ENCODE measurements at places on chromosomes 7 and 10.

DNA sequence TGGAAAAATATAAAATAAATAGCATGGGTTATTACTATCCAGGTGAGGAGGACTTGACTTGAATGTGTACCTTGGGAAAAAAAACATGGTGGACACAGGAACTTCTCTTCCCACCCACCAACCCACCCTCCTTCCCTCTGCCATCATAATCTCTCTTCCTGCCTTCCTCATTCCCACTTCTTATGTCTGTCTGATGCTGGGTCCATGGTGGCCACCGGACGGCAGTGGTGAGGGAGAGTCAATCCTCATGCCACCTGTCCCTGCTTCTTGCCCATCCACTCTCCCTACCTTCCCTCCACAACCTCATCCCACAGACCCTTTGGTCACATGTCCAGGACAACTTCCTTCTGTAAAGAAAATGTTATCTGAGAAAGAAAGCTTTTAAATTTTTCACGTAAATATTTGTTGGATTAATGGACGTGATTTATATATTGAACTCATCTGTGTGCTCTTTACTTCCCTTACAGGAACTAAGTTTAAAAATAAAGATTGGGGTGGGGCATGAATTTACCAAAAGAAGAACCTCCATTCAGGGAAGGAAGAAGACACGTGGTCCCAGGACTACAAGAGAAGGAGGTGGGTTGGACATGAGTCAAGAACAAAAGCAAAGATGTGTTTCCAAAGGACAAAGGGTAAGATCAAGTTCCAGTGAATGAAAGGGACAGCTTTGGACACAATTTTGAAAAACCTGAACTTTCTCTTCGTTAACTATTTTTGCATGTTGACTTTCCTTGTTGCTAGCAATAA is 104.5 kb downstream of the PIP4K2A start:
- DNase-seq: no peak

DNA sequence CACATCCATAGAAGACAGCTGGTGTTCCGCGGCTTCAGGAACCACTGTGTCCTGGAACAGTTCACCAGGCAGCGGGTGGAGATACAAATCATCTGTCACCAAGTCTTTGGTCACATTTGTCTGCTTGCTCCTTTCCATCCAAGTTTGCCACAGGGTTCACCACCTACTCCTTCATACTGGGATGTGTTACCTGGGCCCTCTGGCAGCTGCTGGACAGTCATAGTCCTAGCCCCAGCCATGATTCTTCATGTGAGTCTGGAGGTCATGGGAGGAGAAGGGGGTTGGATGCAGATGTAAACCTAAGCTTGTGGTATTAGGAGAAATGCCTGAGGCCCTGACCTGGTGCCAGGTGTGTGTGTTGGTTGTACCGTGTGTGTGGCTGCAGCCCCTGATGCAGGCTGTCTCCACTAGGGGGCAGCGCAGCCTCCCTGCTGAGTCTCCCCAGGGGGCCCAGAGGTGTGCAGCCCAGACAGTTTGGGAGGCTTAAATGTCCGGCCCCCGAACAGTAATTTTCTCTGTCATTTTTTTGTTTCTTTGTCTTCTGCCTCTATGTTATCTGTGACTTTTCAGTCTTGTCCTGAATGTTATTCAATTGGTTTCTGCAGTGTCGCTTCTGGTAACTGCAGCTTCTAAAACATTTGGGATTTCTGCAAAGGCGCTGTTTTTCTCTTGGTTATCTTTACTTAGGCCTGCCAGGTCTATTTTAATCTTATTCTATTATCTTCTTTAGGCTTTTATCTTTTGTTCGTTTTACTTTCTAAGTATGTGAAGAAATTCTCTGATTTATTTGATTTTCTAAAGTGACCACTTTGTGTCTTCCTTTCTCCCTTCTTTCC is 14.8 kb downstream of the NPS start:
- peak; percentile 54 for DNase-seq

GRCh38 chr10:104664205-104664604 is 23.1 kb downstream of the SORCS3 start:
- peak; percentile 65 for DNase-seq

DNA sequence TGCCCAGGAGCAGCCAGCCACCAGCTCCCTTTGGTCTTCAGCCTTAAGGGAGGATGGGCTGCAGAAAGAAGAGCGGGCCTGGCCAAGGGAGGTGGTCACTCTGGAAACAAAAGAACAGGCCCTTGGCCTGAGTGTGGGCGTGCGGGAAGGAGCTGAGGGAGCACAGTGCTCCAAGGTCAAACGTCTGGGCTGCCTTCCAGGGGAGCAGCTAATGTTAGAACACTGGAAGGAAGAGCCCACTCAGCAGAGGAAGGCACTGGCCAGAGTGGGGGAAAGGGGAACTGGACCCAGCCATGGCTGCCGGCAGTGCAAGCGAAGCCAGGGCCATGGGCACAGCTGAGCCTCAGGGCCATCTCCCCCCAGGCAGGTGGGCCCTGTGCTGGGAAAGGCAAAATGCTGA is 42.7 kb downstream of the FAM53B start:
- no peak for DNase-seq

- DNase-seq: no peak
These were observed 84.7 kb upstream of the PLXDC2 start for GRCh38 chr10:19731560-19731959.

DNA sequence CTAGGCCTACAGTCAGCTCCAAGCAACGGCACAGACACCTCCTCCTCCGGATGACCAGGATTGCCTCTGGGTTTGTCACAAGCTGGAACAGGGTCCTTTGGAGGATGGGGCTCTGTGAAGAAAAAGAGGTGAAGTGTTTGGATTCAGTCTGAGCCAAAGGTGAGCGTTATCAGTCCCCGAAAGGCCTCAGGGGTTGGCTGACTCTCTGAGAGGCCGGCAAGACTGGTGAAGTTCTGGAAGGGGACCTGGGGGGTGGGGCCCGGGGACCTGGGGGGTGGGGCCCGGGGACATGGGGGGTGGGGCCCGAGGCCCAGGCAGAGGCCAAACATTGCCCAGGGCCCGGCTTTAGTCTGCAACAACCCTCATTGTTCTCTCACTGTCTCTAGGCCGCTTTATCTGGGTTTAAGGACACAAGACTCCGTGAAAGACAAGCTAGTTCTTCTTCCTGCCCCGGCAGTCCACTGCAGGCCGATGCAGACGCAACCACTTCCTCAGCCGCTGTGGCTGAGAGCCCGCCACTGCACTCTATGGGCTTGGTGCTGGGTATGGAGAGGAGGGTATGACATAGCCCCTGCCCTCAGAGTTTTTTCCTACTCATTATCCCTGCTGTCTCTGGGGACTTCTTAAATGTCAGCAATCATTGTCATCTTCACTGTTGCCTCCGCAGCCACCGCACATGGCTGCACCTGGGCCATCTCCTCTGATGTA is 27.4 kb upstream of the PSAP start:
- no peak for DNase-seq

DNA sequence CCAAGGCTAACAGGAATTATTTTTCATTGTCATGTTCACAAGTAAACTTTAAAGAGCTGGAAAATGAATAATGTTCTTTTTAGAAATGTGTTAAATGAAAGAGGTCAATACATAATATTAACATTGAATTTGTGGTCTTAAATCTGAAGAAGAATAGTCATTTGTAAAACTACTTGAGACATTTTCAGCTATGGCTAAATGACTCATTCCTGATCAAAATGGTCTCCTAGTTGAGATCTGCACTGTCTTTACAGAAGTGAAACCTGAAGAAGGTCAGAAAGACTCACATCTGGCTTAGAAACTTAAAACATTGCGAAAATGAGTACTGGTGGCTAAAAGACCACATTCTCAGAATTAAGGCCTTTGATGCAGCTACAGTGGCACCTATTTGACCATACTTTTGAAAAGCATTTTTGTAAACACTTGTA is 5.9 kb downstream of the PIK3CG start:
- DNase-seq: peak; percentile 10

GRCh38 chr10:101818872-101819633 is 809 bp upstream of the OGA start:
- no peak for DNase-seq

- no peak for DNase-seq
These were observed 188.7 kb upstream of the KAT6B start for GRCh38 chr10:74637685-74638084.

- no peak for DNase-seq
These were observed 74.6 kb downstream of the FAM13C start for GRCh38 chr10:59287587-59288255.

DNA sequence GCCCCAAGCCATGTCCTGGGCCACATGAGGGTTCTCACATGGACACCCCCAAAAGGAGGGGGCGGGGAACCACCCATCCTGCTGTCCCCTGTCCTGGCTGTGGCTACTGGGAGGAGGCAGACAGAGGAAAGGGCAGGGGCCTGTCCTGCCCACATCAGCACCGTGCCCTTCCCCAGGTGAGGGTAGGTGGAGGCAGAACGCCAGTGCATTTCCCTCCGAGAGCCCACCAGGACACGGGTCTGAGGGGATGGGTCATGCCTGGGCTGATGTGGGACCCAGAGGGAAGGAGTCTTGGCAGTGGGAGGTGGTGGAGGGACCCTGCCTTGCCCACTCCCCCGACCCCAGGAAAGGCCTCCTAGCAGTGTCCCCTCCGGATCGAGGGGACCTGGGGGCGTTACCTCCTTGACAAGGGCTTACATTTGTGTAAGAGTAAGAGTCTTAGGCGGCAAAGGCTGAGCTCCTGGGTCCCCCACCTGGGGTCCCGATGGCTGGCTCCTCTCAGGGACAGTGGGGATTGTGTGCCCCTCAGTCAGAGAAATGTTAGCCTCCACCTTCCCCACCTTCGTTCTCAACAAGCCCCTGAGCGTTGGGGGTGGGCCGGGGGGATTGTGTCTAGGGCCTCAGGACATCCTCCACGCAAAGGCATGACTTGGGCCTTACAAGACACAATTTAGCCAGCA is 6.1 kb downstream of the CRYGN start:
- no peak for DNase-seq

DNA sequence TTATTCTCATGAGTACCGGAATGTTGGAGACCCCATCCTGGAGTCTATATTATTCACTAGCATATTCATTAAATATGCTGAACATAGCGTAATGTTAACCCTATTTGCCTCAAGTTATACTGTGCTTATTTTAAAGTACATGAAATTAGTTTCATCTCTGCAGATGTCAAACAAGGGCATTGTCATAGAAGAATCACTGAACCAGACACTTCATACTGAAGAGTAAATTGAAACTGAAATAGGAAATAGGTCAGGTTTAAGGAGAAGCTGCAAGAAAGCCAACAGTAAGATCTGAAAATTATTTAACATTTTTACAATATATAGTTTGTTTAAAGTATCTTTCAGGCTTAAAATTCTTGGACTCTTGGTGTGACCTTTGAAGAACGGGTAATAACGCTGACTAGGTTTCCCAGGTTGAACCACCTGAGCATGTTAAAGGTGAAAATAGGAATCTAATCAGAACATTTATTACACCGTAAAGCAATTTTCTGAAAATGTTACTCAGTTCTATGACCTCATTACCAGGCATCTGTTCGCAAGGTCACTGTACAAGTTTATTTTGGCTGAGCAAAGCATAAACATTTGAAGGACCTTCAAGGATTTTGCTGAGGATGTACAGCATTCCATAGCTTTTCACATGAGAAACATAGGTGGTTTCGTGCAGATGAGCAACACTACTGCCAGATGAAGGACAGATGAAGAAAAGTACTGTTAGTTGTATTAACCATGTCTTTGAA is 82.7 kb downstream of the REEP3 start:
- no peak for DNase-seq

GRCh38 chr7:91353848-91354247 is 89.6 kb downstream of the FZD1 start:
- peak; percentile 55 for DNase-seq

GRCh38 chr10:23070913-23071218 is 24.5 kb upstream of the MSRB2 start:
- DNase-seq: no peak

DNA sequence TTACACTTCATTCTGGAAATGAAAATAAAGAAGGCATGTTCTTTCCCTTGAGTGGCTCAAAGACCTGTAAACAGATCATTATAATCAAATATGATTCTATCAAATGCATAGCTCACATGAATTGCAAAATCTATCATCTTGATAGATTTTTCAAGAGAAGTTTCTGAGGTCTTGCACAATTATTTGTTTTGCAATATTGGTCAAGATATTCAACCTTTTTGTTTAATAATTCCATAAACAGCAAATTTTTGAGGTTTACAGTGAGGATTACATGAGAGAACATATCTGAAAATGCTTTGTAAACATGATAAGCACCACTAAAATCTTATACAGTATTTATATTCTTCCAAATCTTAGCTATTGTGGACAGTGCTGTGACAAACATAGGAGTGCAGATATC is 160.8 kb downstream of the HDAC9 start:
- no peak for DNase-seq

DNA sequence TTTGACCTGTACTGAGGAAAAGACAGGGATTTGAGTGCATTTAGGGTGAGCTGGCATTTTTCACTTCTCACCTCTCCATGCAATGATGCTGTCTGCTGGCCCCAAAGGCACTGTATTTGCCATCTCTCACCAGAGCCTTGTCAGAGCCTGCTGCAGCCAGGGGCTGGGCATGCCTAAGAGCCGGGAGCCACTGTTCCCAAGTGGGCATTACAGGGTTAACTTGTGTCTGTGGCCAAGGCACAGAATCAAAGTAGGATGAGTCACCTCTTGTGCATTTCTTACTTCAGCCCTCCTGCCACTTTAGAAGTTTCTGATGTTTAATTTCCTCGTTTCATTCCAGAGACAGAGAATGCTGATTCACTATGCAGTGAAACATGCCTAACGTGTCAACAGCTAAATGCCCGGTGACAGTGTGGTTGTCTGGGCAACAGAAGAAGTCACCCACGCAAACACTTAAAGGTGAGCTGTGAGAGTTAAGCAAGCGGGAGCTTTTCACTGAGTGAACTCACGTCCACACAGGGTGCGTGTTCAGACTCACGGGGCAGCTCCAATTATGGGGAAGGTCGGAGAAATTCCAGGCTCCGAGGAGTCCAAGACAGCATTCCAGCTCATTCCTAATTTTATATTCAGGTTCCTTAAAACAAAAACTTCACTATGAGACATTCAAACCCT is 57.1 kb upstream of the IGFBP3 start:
- peak; percentile 100 for DNase-seq

- no peak for DNase-seq
These were observed at the start of gene TLX1 for GRCh38 chr10:101130984-101131961. TLX1 (plus strand) TSS chr10:101131300; CDS start chr10:101131542, 242 bp downstream.

GRCh38 chr10:51244748-51245490 is 170.6 kb downstream of the PRKG1 start:
- DNase-seq: peak; percentile 89

- DNase-seq: no peak
These were observed 243.6 kb upstream of the RHOBTB1 start for GRCh38 chr10:61187601-61188000.

- no peak for DNase-seq
These were observed at the start of gene GDF10 for GRCh38 chr10:47299611-47300428. GDF10 (plus strand) TSS chr10:47300197; CDS start chr10:47300652, 455 bp downstream.

GRCh38 chr10:91210014-91210413 is 10.4 kb upstream of the PCGF5 start:
- DNase-seq: no peak

- DNase-seq: peak; percentile 33
These were observed 142.3 kb downstream of the VPS50 start for GRCh38 chr7:93374345-93374940.

- DNase-seq: no peak
These were observed 84.2 kb downstream of the PAXIP1 start for GRCh38 chr7:154918741-154919140.

GRCh38 chr7:151395036-151395367 is 14.8 kb downstream of the WDR86 start:
- DNase-seq: no peak

Data from kidney tubule cell (primary cell).